ENCODE measurements at places on chromosomes 16 and 17. TPM values are rescaled to one million over a fixed set of nuclear protein-coding genes. Genes with fewer than 3 reads are reported as not detected.

DNA sequence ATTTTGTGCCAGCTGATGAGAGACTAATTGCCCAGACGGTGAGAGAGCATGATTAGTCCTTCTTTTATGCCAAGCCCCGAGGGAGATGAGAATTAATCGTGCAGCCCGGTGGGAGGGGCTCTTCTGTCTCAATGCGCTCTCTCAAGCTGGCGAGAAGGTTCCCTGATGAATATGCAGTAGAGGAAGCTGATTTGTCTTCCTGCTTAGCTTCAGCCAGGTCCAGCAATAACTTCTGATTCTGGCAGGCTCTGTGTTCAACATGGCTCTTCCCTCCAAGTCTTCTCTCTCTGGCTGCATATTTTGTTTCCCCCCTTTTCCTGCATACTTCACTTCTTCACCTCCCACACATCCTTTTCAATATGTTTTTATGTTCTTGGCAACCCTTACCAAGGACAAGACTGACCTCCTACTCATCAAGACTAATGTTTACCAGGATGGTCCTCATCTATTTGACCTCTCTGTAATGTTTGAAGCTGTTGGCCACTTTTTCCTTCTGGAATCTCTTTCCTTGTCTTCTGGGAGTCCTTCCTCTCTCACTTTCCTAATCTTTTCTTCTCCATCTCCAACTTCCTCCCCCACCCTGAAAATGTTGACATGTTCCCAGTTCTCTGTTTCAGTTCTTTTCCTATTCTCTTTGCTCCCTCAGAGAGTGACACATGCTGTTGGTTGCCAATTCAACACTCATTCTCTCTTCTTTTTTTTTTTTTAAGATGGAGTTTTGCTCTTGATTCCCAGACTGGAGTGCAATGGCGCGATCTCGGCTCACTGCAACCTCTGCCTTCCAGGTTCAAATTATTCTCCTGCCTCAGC, 33.1 kb downstream of the ARL4D start:
- peak; percentile 76 for DNase-seq

CMTM1 gene
- total RNA-seq, result 1.5 TPM

- DNase-seq, result no peak
Measured at GRCh38 chr17:77720946-77721845, 237.3 kb upstream of the TNRC6C start.

- DNase-seq, result no peak
Measured at GRCh38 chr17:42872251-42872965, 21.4 kb downstream of the AOC3 start.

DNA sequence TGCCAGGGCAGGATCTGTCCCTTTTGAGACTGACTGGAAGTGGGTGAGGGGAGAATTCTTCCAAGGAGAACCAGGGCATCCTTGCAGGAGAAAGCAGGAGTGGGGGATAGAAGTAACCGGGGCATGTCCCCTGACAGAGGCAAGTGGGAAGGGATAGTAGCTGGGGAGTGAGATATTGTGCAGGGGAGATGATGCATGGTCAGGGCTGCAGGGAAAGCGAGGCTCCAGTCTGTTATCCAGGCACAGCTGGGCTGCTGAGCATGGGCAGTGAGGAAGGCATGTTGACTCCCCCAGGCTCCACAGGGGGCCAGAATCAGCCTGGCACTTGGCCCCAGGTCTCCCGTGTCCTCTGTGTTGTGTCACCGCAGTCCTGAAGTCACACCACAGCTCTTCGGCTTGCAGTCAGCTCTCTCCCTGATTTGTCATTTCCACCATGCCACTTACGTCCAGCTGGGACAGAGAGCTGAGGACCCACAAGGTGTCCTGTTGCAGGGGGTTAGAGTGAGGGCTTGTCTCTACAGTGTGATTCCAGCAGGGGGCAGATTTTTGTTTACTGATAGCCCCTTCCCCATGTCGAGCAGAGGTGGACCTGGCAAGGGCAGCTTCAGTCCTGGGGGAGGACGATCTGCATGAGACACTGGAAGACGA, 40.9 kb downstream of the B9D1 start:
- DNase-seq, result no peak

- peak; percentile 79 for DNase-seq
Measured at GRCh38 chr16:83305092-83305491, 502.7 kb upstream of the HSBP1 start.

GRCh38 chr17:55432358-55433028, 10.9 kb upstream of the MMD start:
- DNase-seq, result no peak

DNA sequence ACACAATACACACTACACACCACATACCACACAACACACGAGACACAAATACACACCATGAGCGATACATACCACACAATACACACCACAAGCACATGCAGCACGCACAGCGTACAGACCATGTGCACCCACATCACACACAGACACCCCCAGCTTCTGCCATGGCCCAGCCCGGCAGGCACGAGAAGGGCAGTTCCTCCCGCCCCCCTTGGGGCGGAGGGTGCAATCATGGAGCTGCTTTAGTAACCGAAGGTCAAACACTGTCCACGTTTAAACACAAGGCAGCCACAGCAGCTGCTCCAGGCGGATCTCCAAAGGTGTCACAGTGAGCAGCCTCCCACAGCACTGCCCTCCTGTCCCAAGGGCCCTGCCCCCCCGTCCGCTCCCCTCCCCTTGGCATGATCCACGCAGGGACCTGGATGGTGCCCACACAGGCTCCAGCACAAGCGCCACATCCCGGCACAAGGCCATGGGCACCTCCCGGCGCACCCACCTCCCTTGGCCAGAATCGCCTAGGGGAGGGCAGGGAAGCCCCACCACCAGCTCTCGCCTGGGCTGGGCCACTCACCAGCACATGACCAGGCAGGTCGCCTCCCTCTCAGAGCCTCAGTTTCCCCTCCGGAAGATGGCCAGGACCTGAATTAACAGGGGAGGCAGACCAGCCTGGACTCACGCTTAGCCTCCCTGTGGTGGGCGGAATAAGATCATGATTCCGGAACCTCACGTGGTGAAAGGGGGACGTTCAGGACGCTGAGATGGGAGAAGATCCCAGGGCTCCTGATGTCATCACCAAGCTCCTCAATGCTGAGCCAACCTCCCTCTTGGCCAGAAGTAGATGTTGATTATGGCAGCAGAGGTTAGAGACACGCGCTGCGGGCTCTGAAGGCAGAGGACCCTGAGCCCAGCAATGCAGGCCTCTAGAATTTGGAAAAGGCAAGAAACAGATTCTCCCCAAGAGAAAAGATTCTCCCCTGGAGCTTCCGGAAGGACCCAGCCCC, 32.6 kb upstream of the ZNF469 start:
- no peak for DNase-seq

DNA sequence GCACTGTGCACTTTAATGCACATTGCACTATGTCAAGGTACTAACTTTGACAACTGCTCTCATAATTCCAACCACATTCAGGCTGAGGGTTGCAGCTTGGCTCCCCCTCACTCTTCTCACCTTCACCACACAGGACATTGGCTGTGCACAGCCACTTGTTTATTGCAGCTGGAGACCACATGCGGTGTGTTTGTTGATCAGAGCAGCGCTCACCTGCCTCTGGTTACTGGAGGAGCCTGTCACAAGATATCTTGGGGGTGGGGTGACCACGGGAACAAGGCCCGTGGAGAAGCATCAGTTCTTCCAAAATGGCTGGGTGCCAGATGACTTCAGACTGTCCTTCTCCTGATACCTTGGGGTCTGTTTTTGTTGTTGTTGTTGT, 10.6 kb upstream of the CCL5 start:
- DNase-seq, result no peak
